ENCODE measurements at places on chromosomes 4 and X.

GRCh38 chr4:142929526-142929925, 83.4 kb upstream of the INPP4B start:
- no peak for DNase-seq

DNA sequence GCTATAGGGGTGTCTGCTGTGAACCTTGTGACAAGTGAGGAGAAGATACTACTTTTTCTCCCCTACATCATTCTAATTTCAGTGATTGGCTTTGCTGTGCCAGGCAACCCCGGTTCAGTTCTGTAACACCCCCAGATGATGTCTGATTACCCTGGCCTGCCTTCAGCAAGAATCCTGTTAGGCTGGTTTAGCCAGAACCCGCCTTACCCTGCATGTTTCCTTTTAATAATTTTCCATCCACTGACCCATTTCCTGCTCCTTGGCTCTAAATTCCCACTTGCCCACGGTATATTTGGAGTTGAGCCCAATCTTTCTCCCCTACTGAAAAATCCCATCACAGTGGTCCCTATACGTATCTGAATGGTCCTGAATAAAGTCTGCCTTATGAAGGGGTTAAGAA, 46.5 kb upstream of the HPSE start:
- no peak for DNase-seq

DNA sequence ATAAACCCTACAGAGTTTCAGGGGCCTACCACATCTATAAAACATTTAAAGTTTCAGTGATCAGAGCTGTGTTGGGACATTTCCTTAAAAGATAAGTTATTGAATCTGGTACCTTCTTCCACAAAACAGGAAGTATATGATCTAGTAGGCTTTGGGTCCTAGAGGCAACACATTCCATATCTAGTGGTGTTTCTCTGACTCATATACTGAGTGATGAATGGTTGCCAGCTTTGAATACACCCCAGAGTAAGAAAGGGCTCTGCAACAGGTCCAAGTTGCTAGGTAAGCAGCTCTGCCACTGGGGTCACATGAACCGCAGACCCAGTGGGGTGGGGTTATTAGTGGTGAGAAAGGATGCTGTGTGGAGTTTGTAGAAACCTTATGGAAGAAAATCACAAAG, 32.4 kb upstream of the BLTP1 start:
- no peak for DNase-seq

DNA sequence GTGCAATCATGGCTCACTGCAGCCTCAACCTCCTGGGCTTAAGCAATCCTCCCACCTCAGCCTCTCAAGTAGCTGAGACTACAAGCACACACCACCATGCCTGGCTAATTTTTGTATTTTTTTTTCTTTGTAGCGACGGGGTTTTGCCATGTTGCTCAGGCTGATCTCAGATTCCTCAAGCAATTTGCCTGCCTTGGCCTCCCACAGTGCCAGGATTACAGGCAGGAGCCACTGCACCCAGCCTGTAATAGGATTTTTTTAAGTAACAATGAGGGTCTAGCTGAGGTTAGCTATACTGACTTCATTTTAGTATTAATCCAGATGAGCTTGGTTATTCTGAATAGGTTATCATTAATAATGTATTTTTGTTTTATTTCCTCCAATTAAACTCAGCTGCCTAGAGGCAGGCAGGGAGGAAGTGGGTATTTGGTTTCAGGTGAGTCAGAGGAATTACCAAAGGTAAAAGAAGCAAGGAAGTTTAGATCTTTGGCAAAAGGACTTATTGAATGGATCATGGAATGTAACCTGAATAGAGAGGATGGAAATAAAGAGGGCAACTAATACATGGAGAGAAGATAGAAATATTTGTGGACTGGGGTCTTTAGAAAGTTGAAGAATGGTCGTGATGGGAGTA, 1023.3 kb upstream of the TENM3 start:
- DNase-seq = no peak

GRCh38 chr4:26030260-26030667, 116.2 kb downstream of the SMIM20 start:
- no peak for DNase-seq

DNA sequence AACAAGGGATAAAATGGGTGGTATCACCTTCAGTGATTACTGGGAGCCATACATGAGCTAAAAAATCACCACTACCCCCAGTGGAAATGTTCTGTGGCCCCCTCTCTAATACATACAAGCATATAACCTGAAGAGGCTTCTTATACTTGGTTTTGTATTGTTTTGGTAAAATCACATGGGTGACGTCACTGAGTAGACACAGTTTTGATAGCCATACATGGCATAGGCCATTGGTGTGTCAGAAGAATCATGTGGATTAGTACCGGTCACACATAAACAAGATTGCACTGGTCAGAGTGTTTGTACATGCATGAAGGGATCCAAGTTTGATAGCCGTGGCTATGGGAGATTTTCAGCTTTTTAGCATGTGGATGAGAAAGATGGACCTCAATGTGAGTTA, 131.9 kb upstream of the RADX start:
- DNase-seq = no peak

- DNase-seq = no peak
Measured at GRCh38 chrX:36199928-36200327, 280.4 kb downstream of the CFAP47 start.

- no peak for DNase-seq
Measured at GRCh38 chr4:122875949-122876348, 46.4 kb downstream of the NUDT6 start.

DNA sequence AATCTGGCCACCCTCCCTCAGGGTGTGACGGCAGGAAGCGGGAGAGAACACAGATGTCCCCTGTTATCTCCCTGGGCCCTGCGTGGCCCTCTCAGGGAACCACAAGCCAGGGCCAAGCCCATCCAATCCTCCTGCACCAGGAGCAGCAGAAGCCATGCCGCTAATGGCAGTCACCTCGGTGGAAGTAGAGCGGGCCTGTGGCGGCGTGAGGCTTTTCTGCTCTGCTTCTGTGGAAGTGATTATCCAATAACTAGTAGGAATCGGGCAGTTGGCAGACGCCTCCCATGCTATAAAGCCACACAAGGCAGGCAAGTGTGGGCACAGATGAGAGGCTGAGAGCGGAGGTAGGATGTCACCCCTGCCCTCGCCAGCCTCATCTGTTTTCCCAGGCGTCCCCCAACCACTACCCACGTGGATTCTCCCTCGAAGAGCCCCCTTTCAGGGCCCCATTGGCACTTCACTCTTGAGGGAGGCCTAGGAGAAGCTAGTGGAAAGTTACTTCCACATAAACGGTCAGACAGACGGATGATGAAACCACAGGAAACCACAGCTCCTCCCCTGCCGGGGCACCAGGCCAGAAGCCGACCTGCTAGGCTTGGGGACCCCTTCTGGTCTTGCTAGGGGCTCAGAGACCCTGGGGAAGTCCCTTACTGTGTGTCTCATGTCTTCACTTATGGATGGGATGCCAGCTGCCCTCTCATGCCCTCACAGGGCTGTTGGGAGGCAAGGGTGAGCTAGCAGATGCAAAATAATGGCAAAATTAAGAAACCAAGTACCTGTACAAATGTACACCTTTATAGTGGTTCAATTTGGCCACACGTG, 18.8 kb upstream of the TMSB4X start:
- DNase-seq = peak; percentile 3

DNA sequence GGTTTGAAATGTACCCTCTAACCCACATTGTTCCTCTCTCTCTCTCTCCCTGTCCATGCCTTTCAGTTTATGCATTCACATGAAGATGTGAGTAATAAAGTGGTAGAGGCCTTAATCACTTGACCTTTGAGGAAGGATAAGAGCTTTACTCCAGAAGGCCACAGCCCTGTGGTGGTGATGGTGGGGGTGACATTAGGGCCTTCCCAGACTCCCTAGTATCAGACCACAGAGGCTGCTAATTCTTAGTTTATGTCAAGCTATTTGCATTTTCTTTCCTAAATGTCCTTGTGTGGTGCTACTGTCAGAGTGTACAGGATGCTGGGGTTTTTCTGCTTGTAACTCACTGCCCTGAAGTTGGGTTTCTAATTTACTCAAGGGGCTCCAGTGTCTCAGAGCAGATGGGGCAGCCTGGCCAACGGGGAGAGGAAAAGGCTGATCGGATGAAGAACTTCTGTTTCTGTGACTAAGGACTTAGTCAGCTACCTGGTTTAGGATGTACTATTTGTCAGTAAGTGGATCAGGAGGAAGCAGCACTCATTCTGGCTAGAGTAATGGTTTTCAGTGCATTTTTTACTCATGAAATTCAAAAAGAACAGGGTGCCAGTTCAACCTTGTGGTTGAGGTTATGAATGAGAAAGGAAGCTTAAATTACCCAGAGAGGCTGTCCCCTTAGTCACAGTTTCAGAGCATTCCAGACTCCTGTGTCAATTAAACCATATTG, 509.6 kb upstream of the DIPK2B start:
- DNase-seq = no peak

DNA sequence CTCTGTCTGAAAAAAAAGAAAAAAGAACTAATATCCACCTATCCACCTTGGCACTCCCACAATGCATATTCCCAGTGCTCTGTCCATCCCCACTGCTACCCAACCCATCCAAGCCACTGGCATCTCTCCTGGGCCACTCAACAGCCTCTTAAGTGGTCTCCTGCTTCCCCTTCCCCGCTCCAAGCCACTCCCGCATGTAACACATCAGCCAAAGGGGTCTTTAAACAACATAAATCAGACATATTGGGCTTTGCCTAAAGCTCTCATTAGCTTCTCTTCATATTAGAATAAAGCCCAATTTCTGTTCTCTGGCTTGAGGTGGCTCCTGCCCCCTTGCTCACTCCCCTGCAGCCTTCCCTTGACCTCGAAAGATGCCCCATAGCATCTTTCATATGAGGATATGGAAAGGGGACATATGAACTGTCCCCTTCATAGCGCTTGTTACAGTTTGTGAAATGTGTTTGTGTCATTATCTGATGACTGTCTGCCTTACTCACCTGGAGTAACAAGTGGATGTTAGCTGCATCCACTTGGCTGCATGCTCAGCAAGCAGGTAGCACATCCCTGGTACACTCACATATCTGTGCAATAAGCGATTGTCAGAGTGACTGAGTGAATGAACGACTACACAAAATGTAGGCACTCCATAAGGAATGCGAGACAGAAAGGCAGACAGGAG, 3.1 kb downstream of the BLOC1S4 start:
- peak; percentile 34 for DNase-seq

DNA sequence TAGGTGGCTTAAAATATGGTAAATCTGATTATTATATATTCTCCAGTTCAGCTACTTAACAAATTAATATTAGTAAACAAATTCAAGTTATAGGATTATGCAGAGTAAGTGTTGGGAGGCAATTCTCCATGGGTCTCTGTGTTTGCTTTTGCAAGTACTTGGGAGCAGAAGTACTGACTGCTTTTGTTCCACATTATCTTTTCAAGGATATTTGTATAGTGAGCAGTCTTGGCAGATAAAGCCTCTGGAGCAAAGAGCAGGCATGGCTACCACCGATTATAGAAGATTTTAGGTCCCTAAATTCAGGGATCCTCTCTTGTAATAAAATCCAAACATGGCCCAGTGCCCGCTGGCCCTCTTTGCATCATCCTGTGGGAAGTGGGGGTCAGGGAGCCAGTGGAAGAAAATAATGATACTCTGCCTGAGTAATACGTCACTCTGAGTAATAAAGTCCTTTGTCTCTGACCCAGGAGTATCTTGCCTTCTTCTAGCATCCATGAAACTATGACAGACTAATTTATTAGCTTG, 23.2 kb downstream of the NDNF start:
- DNase-seq = peak; percentile 19

- DNase-seq = no peak
Measured at GRCh38 chrX:38898261-38898660, 97.0 kb downstream of the MID1IP1 start.

Data from DMS53 (cell line).